NCI-H187 (cell line): ENCODE measurements at places on chromosomes 1 and 21.

DNA sequence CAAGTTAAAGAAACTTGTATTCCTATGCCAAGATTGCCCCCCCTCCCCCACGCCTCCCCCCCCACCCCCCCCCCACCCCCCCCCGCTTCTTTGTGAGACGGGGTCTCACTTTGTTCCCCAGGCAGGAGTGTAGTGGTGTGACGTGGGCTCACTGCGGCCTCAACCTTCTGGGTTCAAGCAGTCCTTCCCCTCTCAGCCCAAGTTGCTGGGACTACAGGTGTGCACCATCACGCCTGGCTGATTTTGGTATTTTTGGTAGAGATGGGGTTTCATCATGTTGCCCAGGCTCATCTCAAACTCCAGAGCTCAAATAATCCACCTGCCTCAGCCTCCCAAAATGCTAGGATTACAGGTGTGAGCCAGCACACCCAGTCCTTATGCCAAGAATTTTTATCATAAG, 136.6 kb downstream of the POU2F1 start:
- DNase-seq: no peak

- DNase-seq: no peak
Observed at GRCh38 chr1:241972703-241973369, 15.3 kb downstream of the BECN2 start.

GRCh38 chr1:224065455-224065854, 48.5 kb upstream of the FBXO28 start:
- DNase-seq: no peak

DNA sequence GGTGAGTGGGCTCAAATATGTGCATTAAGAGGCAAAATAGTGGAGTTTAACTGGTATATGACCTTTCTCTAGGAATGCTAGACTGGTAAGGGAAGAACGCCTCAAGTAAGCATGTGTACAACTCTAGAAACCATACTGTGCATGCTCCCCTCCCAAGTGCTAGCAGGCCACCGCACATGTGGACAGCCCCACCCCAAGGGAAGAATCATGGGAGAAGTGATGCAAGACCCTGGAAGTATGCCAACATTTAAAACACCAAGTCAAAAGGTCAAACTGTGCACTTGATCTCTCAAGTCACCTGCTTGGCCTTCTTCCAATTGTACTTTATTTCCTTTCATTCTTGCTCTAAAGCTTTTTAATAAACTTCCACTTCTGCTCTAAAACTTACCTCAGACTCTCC, 120.4 kb downstream of the WDR3 start:
- DNase-seq: no peak

- DNase-seq: no peak
Observed at GRCh38 chr1:17434601-17435000, 4.9 kb downstream of the RCC2 start.

- DNase-seq: no peak
Observed at GRCh38 chr1:239276051-239276450, 110.3 kb upstream of the CHRM3 start.

DNA sequence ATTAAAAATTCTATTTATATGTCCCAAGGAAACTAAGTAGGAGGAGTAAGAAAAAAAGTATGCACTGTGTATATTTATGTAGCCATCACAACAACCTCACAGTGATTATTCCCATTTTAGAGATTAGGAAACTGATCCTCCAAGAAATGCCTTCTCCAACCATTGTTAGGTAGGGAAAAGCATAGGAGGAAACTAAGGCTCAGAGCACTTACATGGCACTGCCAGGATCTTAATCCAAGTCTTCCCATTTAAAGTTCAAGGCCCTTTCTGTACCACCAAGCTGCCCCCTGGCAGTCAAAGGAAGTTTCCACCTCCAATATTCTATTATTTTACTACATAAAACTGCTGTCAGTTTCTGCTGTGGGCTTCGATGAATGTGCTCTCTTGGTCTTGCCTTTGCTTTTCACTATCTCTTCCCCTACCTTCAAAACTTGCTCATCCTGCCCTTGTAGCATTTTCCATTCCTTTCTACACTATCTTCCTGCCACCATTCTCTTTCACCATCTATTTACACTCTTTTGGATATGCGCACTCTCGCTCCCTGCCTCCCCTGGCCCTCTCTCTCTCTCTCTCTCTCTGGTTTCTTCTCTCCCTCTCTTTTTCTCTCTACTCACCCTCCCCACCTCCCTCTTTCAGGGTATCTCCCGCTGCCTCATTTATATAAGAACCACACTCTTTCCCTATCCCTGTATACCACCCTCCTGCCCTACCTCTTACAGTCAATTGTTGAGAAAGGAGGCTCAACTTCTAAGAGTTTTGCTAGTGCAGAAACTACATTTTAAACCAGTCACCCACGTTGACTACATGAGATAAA, 34.0 kb downstream of the PUM1 start:
- no peak for DNase-seq

DNA sequence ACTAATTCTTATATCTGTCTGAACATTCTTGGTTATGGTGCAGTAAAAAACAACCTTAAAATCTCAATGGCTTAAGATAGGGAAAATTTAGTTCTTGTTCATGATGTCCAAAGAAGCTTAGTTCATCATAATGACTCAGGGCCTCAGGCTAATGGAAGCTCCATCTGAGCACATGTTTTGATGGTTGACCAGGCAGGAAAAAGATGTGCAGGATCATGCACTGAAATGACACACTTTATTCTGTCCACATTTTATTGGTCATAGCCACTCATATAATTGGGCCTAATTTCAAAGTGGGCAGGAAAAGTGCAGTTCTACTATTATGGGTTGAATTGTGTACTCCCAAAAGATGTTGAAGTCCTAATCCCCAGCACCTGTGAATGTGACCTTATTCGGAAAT, 198.2 kb downstream of the CENPF start:
- DNase-seq: no peak

DNA sequence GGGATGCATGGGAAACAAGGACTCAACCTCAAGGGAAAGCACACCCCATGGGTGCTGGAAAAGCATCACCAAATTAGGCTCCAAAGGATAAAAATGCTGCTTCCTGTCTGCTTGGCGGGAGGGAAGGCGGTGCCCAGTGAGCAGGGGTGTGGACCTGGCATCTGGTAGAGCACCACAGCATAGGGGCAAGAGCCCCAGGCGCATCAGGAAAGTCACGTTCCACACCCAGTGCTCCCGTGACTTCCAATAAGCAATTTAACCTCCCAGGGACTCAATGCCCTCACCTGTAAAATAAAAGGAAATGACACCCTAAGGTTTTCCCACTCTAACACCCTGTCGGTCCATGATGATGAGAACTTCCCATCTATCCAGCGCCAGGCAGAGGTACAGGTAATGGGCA, 206.0 kb downstream of the SETD4 start:
- DNase-seq: no peak

- no peak for DNase-seq
Observed at GRCh38 chr1:213936571-213936970, 51.2 kb upstream of the PROX1 start.

DNA sequence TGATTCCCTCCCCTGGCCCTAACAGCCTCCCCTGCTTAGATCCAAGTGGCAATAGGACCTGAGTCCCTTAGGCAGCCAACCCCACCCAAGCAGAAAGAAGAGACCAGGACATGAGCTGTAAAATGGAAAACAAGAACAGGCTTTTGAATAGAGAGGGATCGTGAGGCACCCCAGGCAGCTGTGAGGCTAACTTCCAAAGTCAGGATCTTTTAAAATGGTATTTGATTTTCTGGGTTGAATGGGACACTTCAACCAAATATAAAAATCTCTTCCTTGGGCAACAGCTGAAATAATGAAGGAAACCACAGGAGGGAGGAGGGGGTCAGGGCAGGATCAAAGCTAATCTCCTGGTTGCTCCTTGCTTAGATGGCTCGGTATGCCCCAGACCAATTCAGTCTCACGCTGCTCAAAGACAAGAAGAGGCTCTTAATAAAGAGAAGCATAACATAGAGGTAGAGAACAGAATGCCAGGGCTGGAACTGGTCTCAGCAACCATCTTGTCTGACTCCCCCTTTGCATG, 28.6 kb upstream of the AVPR1B start:
- no peak for DNase-seq

DNA sequence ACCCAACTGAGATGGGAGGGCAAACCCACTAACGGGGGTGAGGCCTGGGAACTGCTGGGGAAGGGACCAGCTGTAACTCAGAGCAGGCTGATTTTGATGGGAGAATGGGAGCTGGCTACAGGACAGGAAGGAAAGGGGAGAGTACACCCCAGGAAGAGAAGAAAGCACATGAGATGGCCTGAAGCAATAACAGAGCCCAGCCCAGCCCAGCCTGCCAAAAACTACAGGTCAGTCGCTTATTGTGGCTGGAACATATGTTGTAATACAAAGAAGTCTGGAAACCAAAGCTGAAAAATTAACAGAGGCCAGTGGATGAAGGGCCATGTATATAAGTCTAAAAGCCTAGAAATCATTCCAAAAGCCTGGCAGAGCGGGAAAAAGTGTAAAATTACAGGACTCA, 1.6 kb downstream of the ITLN2 start:
- DNase-seq: no peak

- no peak for DNase-seq
Observed at GRCh38 chr21:31331231-31331630, 12.8 kb downstream of the TIAM1 start.

DNA sequence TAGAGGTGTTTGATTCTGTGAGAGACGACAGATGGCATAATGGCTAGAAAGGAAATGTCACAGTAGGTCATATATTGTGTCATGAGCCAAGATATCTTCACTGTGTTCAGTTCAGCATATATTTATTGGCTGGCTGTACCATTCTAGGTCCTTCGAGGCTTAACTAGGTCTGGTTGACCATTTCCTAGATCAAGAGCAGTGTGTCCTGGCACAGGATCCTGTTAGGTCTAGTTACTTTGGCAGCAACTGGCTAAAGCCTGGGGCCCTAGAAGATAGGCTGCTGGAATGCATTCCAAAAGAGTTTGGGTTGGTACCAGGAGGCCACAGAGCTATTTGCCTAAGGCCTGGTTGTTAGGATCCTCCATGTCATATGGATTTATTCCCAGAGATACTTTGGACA, 20.9 kb downstream of the ZBTB40 start:
- no peak for DNase-seq

DNA sequence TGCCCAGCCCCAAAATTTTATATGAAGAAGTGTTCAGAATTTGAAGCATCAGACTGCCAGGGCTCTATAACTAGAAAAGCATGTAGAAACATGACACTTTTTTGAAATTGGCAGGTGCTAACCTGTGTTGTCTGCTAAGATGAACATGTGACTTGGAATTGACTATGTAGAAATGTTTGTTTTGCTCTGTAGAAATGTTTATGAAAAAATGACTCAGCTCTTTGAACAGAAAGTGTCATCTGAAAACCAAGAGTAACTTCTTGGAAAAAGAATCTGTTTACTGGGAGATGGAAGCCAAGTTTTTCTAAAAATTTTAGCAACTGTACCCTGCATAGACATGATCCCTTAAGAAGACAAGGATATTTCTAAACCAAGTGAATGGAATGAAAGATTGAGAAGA, 59.2 kb downstream of the LHX9 start:
- no peak for DNase-seq

DNA sequence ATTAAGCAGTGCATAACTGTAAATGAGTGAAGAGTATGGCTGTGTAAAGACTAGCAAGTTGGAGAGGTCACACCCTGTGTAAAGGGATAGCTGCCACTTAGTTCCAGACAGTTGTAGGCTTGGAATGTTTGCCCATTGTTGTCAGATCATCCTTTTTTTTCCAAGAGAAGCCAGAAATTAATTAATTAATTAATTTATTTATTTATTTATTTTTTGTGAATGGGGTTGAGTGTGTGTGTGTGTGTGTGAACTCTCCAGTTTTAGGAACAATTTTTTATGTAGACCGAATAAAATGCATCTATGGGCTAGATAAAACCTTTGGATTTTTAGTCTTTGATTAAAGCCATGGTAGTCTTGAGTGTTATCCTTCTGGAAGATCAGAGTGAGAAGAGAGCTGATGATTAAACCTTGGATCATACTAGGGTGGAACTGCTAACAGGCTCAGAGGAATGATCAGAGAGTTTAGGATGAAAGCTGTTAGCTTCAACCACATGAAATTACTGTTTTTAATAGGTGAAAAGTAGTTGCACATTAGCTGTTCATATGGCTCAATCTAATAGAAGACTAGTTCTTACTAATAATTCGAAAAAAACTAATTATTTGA, 58.4 kb downstream of the OSBPL9 start:
- no peak for DNase-seq

DNA sequence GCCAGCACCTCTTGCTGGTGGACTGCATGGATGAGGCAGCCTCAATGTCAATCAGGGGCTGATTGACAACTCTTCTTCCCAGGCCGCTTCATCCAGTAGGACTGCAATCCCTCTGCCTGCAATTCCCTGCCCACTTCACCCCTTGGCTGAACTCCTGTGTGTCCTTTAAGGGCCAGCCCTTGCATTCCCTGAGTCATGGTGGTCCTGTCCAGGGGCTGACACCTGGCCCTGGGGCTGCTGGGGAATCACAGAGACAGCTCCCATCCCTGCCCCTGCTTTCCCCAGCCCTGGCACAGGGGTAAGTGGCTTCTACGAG, 4.6 kb upstream of the EPS8L3 start:
- no peak for DNase-seq

- DNase-seq: no peak
Observed at GRCh38 chr1:15974855-15975254, 1.0 kb downstream of the ZBTB17 start.

DNA sequence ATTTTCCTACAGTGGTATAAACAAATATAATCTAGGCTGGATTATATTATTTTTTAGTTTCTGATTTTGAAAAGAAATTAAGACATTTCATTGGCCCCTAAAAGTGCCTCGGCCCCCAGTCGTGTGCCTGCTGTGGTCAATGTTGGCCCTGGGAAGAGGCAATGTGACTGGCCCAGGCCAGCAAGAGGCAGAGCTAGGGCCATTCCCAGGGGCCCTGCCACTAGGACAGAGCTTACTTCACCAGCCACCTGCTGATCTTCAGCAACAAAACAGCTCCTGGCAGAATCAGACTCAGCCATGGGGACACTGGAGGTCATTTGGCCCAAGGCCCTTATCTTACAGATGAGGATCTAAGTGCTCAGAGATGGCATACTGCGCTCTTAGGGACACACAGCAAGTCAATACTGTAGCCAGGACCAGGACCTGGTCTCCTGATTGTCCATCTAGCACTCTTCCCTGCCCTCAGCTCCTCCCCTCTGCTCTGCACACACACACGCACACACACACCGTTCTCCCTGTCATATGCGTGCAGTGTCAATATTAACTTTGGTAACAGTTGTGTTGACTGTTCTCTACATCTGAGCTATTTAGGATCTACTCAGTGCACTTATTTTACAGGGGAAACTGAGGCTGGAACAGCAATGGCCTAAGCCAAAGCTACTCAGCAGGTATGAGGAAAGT, 16.6 kb upstream of the KLHDC7A start:
- DNase-seq: no peak
